ENCODE measurements at places on chromosomes 3 and 15.
A peak's percentile ranks its signal among the peaks of the same experiment; 100 is the strongest.

- peak; percentile 46 for DNase-seq
Measured at GRCh38 chr15:99343881-99344551, 92.7 kb downstream of the LRRC28 start.

DNA sequence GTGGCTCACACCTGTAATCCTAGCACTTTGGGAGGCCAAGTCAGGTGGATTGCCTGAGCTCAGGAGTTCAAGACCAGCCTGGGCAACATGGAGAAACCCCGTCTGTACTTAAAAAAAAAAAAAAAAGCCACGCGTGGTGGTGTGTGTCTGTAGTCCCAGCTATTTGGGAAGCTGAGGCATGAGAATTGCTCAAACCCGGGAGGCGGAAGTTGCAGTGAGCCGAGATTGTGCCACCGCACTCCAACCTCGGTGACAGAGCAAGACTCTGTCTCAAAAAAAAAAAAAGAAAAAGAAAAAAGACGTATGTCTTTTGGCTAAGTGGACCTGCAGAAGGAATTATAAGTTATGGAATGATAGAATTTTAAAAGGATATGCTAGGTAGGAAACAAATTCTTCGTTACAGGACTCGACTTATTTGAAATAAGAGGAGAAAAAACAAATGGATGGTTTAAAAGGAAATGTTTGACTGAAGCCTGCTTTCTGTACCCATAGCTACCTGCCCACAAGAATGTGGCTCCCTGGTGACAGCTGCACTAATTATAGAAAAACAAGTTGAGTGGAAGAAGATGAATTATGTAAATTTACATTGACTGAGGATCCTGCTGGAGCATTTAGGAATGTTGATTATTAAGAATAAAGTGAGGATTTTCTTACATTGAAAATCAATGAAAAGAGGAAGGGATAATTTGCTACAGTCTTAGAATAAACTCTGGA is 36.0 kb upstream of the SKIL start:
- no peak for DNase-seq

GRCh38 chr3:14853271-14853951 is 34.6 kb downstream of the FGD5 start:
- DNase-seq = no peak

GRCh38 chr15:31227235-31227634 is 99.4 kb upstream of the KLF13 start:
- no peak for DNase-seq

- no peak for DNase-seq
Measured at GRCh38 chr15:83248151-83249029, 36.1 kb downstream of the BNC1 start.

- no peak for DNase-seq
Measured at GRCh38 chr3:159872374-159873109, 116.1 kb upstream of the IL12A start.

- DNase-seq = no peak
Measured at GRCh38 chr3:144556392-144556791, 584.8 kb downstream of the DIPK2A start.

DNA sequence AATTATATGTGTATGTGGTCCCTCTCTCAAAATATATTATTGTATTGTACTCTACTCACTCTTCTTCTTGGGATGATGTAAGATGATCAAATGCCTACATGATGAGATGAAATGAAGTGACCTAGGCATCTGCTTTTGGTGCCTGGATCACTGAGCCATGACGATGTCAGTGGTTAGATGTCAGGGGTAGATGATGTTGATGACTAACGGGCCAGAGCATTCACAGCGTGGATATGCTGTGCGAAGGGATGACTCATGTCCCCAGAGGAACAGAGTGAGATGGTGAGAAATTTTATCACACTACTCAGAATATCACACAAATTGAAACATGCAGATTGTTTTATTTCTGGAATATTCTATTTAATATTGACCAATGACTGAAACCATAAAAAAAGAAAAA is 233.9 kb upstream of the CADM2 start:
- no peak for DNase-seq

GRCh38 chr15:49718234-49718633 is 97.4 kb downstream of the DTWD1 start:
- no peak for DNase-seq

GRCh38 chr3:193214445-193214844 is 26.6 kb upstream of the PLAAT1 start:
- DNase-seq = no peak

DNA sequence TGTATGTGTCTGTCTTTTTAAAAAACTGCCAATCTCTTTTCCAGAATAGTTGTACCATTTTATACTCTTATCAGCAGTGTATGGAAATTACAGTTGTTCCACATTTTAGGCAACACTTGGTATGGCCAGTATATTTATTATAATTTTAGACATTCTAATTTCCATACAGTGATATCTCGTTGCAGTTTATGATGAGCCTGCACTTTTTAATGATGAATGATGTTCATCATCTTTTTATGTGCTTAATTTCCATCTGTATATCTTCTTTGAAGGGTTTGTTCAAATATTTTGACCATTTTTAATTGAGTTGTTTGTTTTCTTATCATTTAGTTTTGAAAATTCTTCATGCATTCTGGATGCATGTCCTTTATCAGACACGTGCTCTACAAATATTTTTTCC is 57.0 kb upstream of the UBE2E2 start:
- no peak for DNase-seq

- DNase-seq = no peak
Measured at GRCh38 chr3:98855806-98856400, 45.6 kb downstream of the DCBLD2 start.

DNA sequence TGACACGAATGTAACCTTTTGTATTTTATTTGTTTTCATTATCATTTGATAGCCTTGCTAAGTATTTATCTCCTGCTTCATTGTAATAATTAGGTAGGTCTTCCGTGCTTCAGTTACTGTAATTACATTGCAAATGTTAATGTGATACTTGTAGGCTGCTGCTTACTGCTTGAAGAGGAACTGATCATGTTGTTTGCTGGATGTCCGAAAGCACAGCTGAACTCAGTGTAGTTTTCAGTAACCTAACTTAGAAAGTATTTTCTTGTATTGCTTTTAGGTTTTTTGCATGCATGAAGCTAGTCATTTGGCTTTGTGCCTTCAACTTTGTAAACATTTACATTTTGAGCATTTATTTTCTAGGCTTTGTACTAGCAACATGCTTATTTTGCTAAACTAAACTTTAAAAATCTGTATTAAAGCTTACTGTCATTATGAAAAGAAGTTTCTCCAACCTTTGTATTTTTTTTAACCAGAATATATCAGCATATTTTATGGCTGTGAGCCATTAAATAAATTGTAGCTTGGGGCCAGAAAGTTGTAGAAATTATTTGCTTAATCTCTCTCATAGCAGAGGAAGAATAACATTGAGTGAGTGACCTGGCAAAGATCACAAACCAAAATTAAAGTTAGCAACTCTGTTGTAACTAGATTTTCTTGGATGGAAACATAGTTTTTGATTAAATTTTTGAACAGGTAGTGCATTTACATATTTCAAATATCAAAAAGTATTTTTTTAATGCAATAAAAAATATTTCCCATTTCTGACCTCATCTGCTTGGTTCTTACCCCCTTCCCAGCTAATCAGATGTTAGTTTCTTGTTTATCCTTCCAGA is 30.7 kb downstream of the SACM1L start:
- DNase-seq = no peak

- DNase-seq = no peak
Measured at GRCh38 chr15:59591356-59591755, 20.2 kb upstream of the GCNT3 start.

- no peak for DNase-seq
Measured at GRCh38 chr15:64653757-64654156, 121.6 kb downstream of the RBPMS2 start.

DNA sequence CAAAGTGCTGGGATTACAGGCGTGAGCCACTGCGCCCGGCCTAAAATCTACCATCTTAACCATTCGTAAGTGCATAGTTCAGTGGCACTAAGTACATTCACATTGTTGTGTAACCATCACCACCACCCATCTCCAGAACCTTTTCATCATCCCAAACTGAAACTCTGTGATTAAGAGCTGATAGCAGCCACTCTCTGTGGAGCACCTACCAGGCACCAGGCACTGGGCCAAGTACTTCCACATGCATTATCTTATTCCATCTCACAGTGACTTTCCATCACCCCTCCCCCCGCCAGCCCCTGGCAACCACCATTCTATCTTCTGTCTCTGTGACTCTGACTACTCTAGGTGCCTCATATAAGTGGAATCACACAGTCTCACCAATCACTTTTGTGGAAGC is 2.3 kb upstream of the INSYN1 start:
- no peak for DNase-seq

GRCh38 chr3:53350652-53351051 is 3.3 kb upstream of the DCP1A start:
- no peak for DNase-seq

GRCh38 chr3:21508246-21508645 is 242.8 kb downstream of the ZNF385D start:
- DNase-seq = no peak

- DNase-seq = no peak
Measured at GRCh38 chr3:132916096-132916495, 122.1 kb upstream of the TMEM108 start.

DNA sequence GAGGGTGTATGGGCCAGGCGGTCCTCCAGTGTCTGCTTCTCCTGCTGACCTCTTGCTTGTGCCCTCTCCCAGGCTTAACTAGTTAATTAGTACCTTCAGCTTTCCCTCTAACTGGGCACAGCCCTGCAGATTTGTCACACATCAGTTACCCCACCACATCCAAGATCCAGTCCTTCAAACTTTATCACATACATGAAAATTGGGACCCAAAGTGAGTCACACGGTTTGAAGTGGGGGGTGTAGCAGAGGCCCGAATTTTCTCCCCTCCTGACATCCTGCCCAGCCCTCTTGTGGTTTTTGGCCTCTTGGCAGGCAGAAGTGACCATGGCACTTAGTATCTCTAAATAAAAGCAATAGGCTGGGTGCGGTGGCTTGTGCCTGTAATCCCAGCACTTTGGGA is 3.9 kb downstream of the MAPKAPK3 start:
- no peak for DNase-seq

DNA sequence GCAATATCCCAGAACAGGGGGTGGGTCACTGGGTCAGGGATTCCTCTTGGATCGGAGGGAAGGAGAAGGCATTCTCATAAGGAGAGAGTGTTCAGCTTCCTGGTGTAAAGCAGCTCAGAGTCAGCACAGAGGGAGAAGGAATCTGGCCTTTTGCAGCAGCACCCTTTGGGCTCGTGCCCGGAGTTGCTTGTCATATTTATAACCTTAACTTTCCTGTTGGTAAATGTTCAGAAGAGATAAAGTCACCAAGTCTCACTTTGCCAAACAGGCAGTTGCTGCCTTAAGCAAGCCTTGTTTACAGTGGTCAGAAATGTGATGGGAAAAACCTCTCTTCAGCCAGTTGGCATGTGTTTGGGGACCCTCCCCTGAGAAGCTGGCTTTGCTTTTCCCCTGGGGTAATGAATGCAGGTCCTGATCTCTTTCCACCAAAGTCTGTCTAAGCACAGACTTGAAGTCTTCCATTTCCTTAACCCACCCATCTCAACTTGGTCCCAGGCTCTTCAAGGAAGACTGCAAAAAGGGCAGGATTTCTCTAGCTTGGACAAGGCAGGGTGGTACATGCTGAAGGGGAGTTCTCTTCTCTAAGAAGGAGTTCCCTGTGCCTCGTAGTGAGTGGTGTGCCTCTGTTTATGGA is 206.9 kb upstream of the BHLHE40 start:
- no peak for DNase-seq

GRCh38 chr3:67654099-67654843 is at the start of gene SUCLG2:
TSS of gene SUCLG2 (minus strand) at chr3:67654612. CDS start at chr3:67654586, 26 bp downstream.
- peak; percentile 83 for DNase-seq

DNA sequence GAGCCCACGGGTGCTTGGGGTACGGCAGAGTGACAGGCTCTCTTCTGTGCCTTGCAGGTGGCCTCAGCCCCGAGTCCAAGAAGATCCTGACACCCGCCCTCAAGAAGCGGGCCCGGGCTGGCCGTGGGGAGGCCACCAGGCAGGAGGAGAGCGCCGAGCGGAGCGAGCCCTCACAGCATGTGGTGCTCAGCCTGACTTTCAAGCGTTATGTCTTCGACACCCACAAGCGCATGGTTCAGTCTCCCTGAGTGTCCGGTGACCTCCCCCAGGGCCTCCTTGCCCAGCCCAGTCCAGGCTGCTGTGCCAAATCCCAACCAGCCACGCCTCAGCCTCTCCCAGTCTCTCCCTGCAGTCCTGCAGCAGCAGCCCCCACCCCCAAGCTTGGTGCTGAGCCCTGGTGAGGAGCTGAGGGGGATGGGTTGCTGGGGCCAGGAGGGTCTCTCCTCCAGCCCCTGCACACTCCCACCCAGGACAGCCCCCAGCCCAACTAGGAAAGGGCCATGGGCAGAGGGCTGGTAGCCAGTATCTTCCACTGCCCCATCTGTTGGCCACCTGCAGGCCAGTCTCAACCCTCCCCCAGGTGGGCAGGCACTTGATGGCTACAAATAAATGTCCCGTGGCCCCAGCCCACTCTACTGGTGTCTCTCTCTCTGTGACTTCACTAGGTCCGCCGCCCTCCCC is 58.5 kb downstream of the DNAJB8 start:
- no peak for DNase-seq

DNA sequence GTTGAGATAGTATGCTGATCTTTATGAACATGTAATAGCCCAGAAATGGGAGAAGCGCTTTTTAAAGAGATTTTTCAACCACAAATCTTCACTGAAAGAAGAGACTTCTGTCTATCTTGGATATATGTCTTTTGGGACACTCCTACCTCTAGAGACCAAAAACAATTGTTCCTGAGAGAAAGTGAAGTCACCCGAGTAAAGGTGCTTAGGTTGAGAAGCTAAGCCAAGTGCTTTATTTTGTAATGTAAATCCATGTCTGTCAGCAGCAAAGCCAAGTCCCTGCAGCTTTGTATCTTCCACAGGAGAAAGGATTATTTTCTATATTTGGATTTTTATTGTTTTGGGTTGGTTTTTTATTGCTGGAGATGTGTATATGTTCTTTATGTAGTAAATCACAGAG is 32.1 kb upstream of the B3GALNT1 start:
- no peak for DNase-seq

GRCh38 chr3:111359261-111360030 is 182.6 kb upstream of the CD96 start:
- no peak for DNase-seq

DNA sequence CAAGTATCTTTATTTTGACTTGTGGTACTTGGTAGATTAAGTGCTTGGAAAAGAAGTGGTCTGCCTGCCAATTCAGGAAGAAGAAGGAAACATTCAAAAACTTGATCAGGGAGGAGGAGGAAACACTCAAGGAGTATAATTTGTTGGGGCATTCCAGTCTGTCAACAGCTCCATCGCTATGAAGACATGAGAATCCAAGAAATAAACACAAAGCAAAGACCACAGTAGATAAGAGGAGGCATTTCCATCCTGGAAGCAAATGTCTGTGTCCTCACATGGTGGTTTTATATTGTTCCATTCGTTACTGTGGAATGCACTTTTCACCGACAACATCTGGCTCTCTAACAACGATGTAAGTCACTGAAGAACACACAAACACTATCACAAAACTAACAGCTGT is 176.1 kb upstream of the FRMD4B start:
- DNase-seq = no peak

GRCh38 chr3:55203006-55203405 is 275.1 kb upstream of the LRTM1 start:
- DNase-seq = no peak

DNA sequence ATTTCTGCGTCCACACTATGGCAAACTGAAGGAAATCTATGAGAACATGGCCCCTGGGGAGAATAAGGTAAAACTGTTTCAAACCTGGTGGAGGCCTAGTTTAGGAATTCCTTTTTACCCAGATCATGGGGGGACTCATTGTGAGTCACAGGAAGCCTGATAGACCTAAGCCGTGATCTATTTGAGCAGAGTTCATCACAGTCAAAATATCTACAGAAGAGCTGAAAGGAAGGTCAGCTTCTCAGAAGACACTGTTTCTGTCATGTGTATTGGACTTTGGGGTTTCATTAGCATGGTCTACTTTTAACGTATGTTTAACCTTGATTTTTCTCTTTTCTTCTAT is 1.3 kb downstream of the PSMD2 start:
- no peak for DNase-seq
